Smooth muscle cell of trachea (primary cell): ENCODE measurements at places on chromosomes 12 and 14. TPM values are rescaled to one million over a fixed set of nuclear protein-coding genes. Genes with fewer than 3 reads are reported as not detected.

KIF5A gene
- total RNA-seq: 0.44 and 0.66 TPM in 2 replicates

EPYC gene
- 0.15 TPM in 1 of 2 replicates, not detected in the other for total RNA-seq

PSEN1 gene
- total RNA-seq: 52.2 and 52.6 TPM in 2 replicates

OR4N5 gene
- total RNA-seq: not detected in 2 replicates

NOXRED1 gene
- total RNA-seq: 0.17 and 1.0 TPM in 2 replicates

ADAM21 gene
- total RNA-seq: 0.99 and 1.5 TPM in 2 replicates
